ENCODE measurements at places on chromosomes 11 and 22. TPM values are rescaled to one million over a fixed set of nuclear protein-coding genes. Genes with fewer than 3 reads are reported as not detected.

Gene VPREB1
- not detected for total RNA-seq

- no peak overlapping the region for H3K27ac ChIP-seq
- no peak for DNase-seq
- no peaks in the 10 kb centered on the region for H3K4me1 ChIP-seq
- H3K36me3 ChIP-seq = no peaks in the 10 kb centered on the region
- H3K27me3 ChIP-seq = no peaks in the 10 kb centered on the region
- H3K4me3 ChIP-seq = no peak overlapping the region
Measured at GRCh38 chr11:26717771-26718170, 4.1 kb downstream of the SLC5A12 start.

DNA sequence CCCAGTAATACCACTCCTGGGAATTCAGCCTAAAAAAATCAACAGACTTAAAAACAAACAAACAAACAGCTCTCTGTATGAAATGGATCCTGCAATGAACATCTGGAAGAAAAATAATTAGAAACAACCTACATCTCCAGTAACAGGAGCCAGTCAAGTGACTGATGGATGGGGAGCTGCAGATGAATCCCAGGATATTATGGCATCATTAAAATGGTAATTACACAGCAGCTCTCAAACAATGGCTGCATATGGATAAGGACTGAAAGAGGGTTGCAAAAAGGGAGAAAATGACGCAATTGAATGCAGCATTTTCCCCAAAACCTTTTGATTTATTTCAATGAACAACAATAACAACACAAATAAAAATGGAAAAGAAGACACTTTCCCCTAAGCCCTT, 4.1 kb downstream of the NPTXR start:
- peaks cover 3% of the 10 kb centered on the region for H3K4me1 ChIP-seq
- DNase-seq = no peak
- H3K4me3 ChIP-seq = no peak overlapping the region
- H3K27ac ChIP-seq = no peak overlapping the region

Gene C11orf52
- 0.31 TPM for total RNA-seq

- H3K27me3 ChIP-seq = no peaks in the 10 kb centered on the region
- H3K36me3 ChIP-seq = no peaks in the 10 kb centered on the region
- DNase-seq = no peak
- no peak overlapping the region for H3K4me3 ChIP-seq
Measured at GRCh38 chr11:83648610-83649527, 362.7 kb upstream of the CCDC90B start.

- H3K4me3 ChIP-seq = no peak overlapping the region
- peak; percentile 93 for DNase-seq
- no peak overlapping the region for H3K27ac ChIP-seq
- H3K36me3 ChIP-seq = no peaks in the 10 kb centered on the region
Measured at GRCh38 chr11:110376711-110377324, 52.9 kb upstream of the FDX1 start.

Gene SLC22A6
- not detected for total RNA-seq

GRCh38 chr11:122271745-122272144, 155.7 kb upstream of the BLID start:
- no peaks in the 10 kb centered on the region for H3K27me3 ChIP-seq
- no peak for DNase-seq
- no peak overlapping the region for H3K27ac ChIP-seq
- no peak overlapping the region for H3K4me3 ChIP-seq
- H3K36me3 ChIP-seq = no peaks in the 10 kb centered on the region
- H3K4me1 ChIP-seq = no peaks in the 10 kb centered on the region

DNA sequence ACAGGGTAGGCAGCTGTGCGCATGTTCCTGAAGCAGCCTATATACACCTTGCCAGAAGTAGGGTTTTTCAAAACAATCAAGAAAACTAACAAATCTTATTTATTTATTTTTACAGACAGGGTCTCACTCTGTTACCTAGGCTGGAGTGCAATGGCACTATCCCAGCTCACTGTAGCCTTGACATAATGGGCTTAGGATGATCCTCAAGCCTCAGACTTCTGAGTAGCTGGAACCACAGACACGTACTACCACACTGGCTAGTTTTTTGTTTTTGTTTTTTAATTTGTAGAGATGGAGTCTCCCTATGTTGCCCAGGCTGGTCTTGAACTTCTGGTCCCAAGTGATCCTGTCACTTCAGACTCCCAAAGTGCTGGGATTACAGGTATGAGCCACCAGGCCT, 25.7 kb downstream of the CLTCL1 start:
- no peak overlapping the region for H3K4me3 ChIP-seq
- no peaks in the 10 kb centered on the region for H3K4me1 ChIP-seq
- no peaks in the 10 kb centered on the region for H3K36me3 ChIP-seq
- H3K27ac ChIP-seq = no peak overlapping the region

Gene YAP1
- total RNA-seq = 36.5 TPM

- H3K27me3 ChIP-seq = no peaks in the 10 kb centered on the region
- DNase-seq = no peak
- H3K27ac ChIP-seq = peak overlapping the region; percentile 86
- no peak overlapping the region for H3K4me3 ChIP-seq
- peaks cover 46% of the 10 kb centered on the region for H3K4me1 ChIP-seq
Measured at GRCh38 chr11:60168306-60168705, 14.6 kb downstream of the MS4A6A start.

- no peak for DNase-seq
- peaks cover 21% of the 10 kb centered on the region for H3K4me1 ChIP-seq
- H3K27me3 ChIP-seq = no peaks in the 10 kb centered on the region
Measured at GRCh38 chr22:26673486-26673885, 16.1 kb downstream of the MIAT start.

- H3K27me3 ChIP-seq = no peaks in the 10 kb centered on the region
- H3K27ac ChIP-seq = no peak overlapping the region
- H3K4me3 ChIP-seq = no peak overlapping the region
- no peak for DNase-seq
Measured at GRCh38 chr11:104033561-104033960, 2.9 kb upstream of the DDI1 start.

DNA sequence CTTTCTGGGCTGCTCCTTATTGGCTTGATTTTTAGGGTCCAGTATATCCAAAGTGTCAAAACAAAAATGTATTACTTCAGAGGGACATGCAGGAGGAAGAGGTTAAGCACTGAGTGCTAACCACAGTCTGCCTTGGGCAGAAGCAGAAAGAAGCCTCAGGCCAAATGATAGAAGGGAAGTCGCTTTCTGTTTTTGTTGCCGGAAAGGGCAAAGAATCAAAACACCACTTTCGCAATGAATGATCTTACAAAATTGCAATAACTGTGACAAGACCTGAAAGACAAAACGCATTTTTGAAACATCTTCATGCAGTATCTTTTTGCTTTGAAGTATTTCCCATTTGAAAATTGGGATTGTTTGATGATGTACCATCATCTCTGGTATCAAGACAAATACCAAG, 70.1 kb upstream of the PICALM start:
- H3K4me1 ChIP-seq = no peaks in the 10 kb centered on the region
- DNase-seq = no peak
- no peaks in the 10 kb centered on the region for H3K36me3 ChIP-seq

Gene CLDN5
- total RNA-seq = 198 TPM

Gene KRTAP5-7
- not detected for total RNA-seq

DNA sequence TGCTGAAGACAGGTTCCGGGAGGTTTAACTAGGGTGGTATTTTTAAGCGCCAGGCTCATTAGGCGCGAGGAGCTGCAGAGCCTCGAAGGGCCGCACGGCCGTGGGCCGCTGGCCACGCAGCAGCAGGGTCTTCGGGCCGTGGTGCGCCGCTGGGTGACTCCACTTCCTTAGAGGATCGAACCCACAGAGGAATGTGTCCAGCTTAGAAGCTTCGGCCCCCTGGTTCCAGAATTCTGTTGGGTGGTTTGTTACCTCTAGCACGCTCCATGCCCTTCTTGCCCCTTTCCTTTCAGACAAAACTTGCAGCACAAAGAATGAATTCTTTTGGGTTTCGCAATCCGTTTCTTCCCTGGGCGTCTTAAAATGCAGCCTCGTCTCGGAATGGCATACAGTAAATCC, 773 bp upstream of the PATL1 start:
- H3K4me1 ChIP-seq = peaks cover 18% of the 10 kb centered on the region
- DNase-seq = no peak
- H3K36me3 ChIP-seq = peaks cover 11% of the 10 kb centered on the region
- H3K27ac ChIP-seq = peak overlapping the region; percentile 97
- no peaks in the 10 kb centered on the region for H3K27me3 ChIP-seq

Gene TMEM191B
- total RNA-seq = 1.9 TPM

Gene ANKK1
- total RNA-seq = not detected

Gene ROM1
- 8.8 TPM for total RNA-seq

Gene DEFB131B
- total RNA-seq = not detected

DNA sequence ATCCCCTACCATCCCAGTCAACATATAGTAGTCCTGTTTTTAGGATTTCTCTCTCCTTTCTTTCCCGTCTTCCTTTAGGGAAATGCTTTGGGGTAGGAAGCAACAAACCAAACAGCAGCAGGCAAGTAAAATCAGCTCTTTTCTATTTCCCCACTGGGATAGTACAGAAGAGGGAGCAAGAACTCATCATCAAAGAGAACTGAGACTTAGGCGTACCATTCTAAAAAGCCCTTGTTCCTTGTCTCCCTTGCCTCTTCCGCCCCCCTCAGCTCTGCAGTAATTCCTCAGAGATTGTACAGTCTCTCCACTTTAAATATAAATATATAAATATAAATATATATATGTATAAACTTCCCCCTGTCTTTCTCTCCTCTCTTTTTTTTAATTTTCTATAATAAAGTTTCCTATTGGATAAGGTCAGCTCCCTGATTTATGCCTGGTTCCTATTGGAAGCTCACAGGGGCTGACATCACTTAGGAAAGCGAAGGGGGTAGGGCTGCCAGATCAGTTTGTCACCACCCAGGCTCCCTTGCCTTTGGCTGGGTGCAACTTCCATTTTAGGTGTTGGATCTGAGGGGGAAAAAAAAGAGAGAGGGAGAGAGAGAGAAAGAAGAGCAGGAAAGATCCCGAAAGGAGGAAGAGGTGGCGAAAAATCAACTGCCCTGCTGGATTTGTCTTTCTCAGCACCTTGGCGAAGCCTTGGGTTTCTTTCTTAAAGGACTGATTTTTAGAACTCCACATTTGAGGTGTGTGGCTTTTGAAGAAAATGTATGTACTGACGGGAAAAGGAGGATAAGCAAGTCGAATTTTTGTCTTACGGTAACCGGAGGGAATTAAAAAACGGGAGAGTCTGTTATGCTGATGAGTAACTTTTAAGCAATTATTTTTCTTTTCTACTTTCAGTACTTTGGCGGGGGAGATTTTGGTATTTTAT, at the start of gene CTNND1:
Gene CTNND1 (plus strand): TSS at position 502 of the 934 bp plus-strand sequence. CDS start 29,677 bp downstream, outside the sequence.
- peak within 1 kb of the TSS; percentile 83 for H3K4me3 ChIP-seq
- H3K36me3 ChIP-seq = no peaks in the 10 kb centered on the region
- peaks cover 26% of the 10 kb centered on the region for H3K4me1 ChIP-seq
- H3K27ac ChIP-seq = peak within 1 kb of the TSS; percentile 89

Gene OSBP2
- 6.5 TPM for total RNA-seq

DNA sequence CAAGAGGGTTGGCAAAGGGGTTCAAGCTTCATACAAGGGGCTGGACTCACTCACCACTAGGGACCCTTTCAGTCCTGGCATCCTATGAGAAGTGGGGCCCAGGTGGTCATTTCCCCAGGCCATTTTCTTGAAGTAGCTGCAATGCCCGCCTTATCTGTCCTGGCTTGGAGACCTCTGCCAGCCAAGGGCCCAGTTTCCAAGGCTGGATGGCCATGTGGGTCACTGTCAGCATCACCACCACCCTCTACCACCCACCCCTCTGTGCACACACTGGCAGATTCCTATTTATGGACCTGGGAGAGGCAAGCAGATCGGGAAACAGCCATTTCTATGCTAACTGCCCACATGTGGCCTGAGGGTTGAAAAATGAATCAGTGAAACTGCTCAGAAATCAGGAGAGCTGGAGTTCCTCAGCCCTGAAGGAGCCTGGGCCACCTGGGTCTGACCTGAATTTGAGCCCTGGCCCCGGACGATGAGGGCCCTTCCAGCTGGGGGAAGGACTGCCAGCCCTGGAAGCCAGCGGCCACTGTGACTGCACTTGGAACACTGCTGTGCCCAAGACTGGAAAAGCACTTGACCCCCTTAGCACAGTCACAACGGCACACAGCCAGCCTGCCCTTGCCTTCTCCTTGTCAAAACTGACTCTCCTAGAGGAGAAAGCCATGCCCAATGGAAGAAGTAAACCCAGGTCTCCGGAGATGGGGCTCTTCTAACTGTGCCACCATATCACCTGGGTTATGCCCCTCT, 442.2 kb downstream of the BUD13 start:
- no peaks in the 10 kb centered on the region for H3K4me1 ChIP-seq
- no peak overlapping the region for H3K4me3 ChIP-seq
- no peak for DNase-seq
- no peaks in the 10 kb centered on the region for H3K36me3 ChIP-seq

Measured in endothelial cell of umbilical vein (primary cell).